ENCODE measurements at places on chromosomes 5 and 9.

- DNase-seq: no peak
These were observed 3.3 kb upstream of the CLTA start for GRCh38 chr9:36187414-36187813.

DNA sequence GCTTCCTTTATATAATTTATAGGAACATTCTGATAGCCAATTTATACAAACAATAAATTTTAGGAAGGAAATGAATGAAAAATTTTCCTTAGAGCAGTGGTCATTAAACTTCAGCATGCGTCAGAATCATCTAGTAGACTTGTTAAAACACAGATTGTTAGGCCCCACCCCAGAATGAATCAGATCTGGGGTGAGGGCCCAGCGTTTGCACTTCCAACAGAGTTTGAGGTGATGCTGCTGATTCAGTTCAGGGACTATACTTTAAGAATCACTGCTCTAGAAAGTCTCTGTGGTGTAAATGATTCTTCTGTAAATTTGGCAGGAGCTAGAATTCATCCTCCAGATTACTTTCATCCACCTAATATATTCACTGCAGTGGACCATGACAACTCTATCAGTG lies 80.4 kb downstream of the SLC12A2 start:
- DNase-seq: no peak

DNA sequence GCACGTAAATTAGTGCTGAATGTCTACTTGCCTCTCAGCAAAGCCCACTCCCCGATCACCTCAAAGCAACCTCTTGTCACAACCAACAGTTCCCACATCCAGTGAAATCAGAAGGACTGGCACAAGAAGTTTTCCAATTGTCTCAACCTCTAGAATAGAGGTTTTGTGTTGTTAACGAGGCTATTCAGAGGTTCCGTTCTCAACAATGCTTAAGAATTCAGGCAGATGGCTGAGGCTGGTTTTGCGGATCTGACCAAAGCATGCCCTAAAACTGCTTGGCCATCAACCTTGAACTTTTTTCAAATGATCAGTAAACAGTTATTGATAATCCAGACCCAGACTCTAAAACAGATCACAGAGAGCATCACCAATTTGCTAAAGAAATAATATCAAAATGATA lies 52.9 kb downstream of the MAPKAP1 start:
- no peak for DNase-seq

DNA sequence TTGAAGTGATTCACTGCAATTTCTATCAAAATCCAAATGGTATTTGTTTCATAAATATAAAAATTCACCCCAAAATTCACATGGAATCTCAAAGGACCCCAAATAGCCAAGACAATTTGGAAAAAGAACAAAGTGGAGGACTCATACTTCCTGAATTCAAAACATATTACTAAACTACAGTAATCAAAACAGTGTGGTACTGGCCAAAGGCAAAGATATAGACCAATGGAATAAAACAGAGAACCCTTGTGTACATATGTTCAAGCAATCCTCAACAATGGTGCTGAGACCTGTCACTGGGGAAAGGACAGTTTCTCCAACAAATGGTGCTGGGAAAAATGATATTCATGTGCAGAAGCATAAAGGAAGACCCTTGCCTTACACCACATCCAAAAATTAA lies 14.0 kb downstream of the OBP2B start:
- no peak for DNase-seq

DNA sequence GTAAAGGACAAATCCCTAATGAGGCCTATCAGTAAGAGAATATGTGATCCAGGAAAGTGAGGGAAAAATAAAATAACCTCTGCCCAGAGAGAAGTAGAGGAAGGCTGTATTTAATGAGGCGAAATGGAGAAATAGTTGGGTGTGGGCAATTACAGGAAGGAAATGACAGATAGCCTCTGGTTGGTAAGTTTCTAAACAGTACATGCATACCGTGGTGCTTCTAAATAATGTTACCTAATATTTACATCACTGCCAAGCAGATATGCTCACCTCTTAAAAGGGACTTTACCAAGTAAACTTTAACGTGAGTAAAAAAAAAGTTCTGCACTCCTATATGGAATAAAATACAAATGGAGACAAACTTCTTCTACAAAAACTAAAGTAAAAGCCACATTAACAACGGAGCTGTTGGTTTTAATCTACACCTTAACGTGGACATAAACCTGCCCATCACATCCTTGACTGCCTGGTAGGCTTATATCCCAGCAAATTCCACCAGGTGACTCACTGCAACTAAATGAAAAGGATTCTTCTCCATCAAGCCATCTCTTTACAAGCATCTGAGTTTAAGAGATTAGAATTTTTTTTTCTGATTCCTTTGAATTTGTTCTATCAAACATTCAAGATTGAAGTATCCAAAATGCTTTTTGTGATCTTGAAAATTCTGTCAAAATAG lies 12.4 kb downstream of the NFIL3 start:
- no peak for DNase-seq

DNA sequence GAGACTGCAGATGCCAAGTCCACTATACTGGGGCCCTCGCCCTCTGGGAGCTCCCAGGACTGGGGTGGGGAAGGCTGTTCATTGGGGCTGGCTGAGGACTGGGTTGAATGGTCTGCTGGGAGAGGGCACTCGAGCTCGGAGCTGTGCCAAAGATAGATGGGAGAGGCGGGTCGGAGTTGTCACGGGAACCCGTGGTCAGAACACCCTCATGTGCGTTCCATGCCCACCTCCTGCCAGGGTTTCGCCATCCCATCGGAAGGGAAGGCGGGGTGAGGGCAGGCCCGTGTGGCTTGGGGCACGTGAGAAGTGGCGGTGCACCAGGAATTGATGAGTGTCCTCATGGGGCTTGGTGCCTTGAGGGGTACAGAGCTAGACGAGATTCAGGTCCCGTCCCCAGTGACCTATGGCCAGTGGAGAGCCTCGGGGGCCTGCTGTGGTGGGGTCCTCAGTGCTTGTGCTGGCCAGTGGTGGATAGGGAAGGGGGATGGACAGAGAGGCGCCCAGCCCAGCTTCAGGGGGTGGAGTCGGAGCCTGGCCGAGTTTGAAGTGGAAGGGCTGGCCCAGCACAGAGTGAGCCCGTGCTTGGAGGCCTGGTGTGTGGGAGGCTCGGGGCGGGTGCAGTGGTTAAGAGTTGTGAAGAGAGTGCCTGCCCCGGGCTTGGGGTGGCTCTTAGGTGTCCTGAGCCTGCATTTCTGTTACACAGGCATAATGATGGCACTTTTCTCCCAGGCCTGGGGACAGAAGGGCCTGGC lies 4.3 kb downstream of the CACFD1 start:
- DNase-seq: no peak
